ENCODE measurements at places on chromosomes 3 and 15.

DNA sequence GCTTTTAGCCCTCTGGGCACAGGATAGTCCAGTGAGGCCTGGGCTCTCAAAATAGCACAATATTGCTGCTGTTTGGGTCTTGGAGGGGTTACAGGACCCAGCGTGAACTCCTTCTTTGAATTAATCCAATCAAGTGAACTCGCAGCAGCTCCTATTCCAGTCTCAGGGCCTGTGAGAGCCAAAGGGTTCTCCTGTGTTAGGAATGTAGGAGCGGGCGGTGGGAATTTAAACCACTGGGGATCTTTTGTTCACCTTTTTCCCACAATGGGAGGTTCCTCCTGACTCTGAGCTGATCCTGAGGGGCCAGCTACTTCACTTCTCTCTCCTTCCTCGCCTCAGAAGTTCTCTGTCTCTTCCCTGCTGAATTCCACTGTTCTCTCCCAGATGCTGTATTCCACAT is 504.0 kb downstream of the UNC13C start:
- DNase-seq: no peak

GRCh38 chr3:134807189-134807588 is 12.1 kb downstream of the EPHB1 start:
- no peak for DNase-seq

- no peak for DNase-seq
These were observed 70.0 kb downstream of the ALCAM start for GRCh38 chr3:105436687-105437086.

GRCh38 chr3:16865335-16865734 is 19.4 kb upstream of the PLCL2 start:
- no peak for DNase-seq

GRCh38 chr3:13229273-13229949 is 156.2 kb upstream of the IQSEC1 start:
- DNase-seq: no peak

- DNase-seq: peak; percentile 94
These were observed at the start of gene DENND4A for GRCh38 chr15:65792138-65792987. TSS of gene DENND4A (minus strand) at chr15:65792293. CDS start at chr15:65756450, 35,843 bp downstream.

GRCh38 chr3:141538568-141539240 is 51.9 kb downstream of the RASA2 start:
- no peak for DNase-seq

DNA sequence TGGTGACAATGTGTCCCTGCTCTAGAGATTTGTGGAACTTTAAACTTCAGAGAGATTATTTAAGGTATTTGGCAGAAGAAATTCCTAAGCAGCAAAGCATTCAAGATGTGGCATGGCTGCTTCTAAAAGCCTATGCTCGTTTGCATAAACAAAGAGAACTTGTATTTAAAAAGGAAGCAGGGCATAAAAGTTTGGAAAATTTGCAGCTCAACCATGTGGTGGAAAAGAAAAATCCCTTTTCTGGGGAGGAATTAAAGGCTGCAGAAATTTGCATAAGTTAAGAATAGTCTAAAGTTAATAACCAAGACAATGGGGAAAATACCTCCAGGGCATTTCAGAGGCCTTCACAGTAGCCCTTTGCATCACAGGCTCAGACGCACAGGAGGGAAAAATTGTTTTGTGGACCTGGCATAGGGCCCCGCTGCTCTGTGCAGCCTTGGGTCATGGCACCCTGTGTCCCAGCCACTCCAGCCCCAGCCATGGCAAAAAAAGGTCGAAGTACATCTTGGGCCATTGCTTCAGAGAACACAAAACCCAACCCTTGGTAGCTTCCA is 1109.1 kb downstream of the OTOL1 start:
- DNase-seq: no peak

DNA sequence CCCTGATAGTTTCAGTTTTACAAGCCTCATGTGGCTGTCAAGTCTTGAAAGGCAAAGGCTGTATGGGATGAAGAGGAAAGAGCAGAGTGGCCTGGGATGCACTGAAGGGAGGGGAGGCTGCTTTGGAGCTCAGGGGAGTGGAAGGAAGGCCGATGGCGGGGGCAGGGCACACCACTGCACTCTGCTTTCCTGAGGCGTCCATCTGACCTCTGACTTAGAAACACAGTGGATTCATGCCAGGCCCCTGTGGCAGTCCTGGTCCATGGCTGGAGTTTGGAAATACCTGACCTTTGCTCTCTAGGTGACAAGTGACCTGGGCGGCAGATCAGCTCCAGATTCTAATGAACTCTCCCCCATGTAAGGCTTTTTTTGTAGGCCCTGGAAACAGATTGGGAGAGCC is 19.0 kb downstream of the FAH start:
- DNase-seq: no peak

DNA sequence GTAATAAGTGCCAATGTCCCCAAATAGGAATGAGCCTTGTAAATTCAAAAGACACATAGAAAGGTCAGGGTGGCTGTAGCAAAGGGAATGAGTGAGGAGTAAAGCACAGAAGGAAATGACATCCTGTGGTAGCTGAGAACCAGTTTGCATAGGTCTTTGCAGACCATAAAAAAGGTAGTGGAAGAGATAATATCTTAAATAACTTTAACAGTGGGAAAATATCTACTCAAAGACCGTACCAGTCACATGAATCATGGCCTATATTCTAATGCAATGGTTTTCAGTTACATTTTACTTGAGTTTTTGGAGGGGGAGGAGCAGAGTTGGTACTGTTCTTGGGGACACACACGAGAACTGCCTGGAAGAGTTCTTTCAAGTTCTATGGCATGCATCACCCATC is 297.3 kb upstream of the ADAMTS9 start:
- DNase-seq: no peak

DNA sequence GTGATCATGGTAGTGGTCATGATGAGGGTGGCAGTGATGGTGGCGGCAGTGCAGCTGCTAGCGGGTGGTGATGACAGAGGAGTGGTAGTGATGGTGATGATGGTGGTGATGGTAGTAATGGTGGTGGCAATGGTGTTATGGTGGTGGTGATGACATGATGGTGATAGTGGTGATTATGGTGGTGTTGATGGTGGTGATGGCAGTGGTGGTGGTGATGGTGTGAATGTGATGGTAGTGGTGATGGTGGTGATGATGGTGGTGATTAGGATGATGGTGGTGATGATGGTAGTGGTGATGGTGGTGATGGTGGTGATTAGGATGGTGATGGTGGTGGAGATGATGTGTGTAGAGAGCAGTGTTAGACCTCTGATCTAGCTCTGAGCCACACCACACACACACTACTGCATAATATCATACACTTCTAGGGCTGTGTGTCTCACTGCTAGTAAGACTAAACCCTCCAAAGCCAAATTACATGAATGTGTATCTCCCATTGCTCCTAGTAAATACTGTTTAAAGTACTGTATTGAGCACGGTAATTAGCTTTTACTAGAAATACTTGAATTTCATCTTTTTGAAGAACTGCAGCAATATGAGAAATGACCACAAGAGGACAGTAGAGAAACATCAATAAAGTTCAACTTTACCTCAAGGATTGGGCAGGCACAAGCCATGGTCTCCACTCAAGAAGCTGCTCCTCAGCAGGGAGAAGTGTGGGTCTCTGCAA is 28.8 kb downstream of the TMED3 start:
- DNase-seq: no peak

- DNase-seq: no peak
These were observed 19.3 kb upstream of the SPG21 start for GRCh38 chr15:65008983-65009382.

DNA sequence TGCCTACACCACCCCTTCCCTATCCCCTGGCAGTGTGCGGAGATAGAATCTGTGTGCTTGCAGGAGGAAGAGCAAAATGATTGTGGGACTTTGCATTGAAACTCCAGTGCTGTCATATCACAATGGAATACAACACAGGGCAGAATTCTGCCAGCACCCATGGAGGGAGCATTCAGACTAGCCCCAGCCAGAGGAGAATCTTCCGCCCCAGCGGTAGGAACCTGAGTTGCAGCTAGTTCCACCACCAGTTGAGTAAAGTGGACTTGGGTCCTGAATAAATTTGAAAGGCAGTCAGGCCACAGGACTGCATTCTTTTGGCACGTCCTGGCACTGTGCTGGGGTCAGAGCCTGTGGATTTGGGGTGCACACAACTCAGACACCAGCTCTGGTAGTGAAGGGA is 27.5 kb downstream of the NCBP2 start:
- DNase-seq: no peak

DNA sequence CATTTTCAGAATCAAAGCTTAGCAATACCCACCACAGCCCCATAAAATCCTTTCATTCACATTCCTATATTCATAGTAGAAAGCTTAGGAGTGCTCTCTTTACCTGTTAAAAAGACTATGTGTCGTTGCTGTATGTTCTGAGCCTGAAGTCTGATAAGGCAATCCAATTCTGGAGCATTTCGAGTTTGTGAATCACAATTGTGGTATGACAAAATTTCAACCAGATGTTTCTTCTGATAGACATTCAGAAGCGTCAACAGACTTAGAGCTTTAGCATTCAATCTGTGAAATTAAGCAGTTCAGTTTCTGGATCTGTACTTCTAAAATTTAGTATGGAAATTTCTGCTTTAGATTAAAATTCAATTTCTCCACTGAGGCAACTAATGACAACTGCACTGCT is 58.3 kb downstream of the TASOR start:
- DNase-seq: no peak

All from stimulated activated CD8-positive, alpha-beta memory T cell treated with anti-CD3 and anti-CD28 coated beads, Interleukin-15, amount 100 ng/mL, for 24 hours (primary cell).